ENCODE measurements at places on chromosomes 5 and 9.

GRCh38 chr9:81979196-81979595 is 9.4 kb upstream of the SPATA31D1 start:
- no peak for DNase-seq

DNA sequence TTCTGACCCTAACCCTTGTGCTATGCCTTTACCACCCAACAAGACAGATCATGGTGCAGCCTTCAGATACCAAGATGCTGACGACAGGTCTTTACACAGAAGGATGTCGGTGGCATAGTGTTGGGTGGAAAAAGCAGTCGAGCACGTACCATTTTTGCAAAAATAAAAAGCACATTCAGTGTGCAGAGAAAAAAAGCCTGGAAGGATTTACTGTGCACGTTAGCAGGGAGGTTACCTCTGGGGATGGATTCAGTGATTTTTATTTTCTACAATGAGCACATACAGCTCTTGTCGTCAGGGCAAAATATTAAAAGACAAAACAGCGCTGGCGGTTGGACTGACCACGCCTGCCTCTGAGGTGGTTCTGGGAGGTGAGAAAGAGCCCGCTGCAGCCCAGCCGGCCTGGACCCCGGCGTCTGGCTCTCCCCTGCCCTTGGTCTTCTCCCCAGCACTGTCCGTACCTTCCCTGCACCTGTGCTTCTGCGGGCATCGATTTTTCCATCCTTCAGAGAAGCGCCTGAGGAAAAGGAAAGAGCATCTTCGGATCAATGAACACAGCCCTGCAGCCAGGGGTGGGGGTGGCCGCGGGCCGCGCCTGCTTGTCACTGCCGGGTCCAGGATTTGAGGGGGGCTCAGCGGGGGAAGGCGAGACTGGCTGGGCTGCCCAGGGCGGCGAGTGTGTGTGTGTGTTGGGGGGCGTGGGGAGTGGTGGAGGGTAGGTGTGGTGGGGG is 200.0 kb upstream of the IER5L start:
- DNase-seq, result no peak

DNA sequence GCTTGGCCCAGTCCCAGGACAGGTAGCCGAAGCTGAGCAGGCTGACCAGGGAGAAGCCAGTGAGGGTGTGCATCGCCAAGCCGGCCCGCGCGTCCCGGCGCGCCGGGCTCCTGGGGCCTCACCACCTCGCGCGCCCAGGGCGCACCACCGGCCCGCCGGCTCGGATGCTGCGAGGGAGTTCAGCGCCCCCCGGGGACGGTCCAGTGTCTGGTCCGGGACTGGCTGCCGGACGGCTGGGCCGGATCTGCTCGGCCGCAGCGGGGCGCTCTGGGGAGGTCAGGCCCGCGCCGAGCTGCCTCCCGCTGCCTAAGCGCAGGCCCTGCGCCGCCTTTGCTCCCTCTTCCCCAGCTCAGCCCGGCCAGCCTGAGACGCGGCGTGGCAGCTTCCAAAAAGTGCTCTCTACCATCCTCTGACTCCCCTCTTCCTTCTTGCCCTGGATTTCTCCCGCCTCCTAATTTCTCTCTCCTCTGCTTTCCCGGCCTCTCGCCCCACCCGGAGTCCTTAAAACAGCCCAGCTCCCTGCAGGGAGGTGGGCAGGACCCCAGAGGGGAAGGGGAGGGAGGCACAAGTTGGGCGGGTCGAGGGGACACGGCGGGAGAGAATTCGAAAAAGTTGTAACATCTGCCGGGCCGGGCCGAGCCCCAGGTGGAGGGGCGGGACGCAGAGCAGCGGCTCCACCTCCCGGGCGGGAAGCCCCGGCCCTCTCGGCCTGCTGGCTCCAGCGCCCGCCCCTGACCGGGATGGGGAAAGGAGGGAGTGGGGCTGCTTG is at the start of gene ARSI:
Gene ARSI (minus strand): TSS at position 605 of the 769 bp plus-strand sequence. CDS start 532 bp downstream, at position 73.
- no peak for DNase-seq

DNA sequence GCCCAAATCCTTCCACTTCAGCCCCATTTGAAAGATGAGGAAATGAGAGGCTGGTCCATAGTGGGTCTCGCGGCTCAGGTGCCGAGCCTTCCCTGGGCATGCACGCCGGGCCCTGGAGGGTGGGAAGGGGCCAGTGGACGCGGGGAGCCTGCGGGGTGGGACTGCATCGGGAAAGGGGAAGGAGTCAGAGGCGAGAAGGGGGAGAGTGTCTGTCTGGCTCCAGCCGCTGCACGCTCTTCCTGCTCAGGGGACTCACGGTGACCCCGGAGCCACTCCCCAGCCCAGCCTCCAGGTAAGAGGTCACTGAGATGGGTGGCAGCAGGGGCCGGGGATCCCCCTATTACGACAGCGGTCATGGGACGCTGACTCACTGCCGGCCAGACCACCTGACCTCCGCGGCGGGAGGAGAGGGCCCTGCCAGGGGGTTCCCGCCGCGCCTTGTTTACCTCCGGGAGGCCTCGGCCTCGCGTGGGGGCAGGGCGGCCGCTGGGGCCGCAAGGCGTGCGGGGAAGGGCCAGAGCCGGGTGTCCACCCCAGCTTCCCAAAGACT is 1.9 kb upstream of the SQSTM1 start:
- peak; percentile 79 for DNase-seq

GRCh38 chr9:129919277-129919676 is 84.0 kb downstream of the USP20 start:
- no peak for DNase-seq

- DNase-seq, result no peak
Measured at GRCh38 chr9:105881021-105881420, 186.7 kb downstream of the TMEM38B start.

DNA sequence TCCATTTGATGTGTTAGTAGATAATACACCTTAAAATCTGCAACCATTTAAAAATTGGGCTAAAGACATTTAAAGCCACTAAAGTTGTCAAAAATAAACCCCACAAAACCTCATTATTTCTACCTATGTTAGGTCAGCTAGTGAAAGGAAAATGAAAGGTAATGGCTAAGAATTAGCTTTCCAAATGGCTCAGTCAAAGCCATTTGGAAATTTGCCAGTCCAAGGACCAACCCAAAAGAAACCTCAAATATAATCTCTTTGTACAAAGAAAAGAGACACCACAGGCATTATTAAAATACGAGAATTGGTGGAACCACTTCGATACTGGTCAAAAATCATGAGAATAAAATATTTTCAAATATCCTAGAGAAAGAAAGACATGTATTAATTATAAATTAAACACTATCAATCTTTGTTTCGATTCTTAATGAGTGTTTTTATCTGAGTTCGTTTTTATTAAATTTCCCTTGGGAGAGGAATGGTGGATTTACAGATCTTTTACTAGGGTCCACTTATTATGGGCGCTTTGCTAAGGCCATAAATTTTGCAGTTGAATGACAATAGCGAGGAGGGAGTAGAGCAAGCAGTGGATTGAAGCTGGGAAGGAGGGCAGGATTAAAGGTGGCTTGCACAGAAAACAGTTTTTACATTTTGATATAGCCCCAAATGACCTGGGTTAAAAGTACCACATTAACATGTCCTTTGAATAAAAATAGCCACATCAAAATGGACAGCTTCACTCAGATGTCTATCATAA is 116.8 kb upstream of the SHB start:
- no peak for DNase-seq

DNA sequence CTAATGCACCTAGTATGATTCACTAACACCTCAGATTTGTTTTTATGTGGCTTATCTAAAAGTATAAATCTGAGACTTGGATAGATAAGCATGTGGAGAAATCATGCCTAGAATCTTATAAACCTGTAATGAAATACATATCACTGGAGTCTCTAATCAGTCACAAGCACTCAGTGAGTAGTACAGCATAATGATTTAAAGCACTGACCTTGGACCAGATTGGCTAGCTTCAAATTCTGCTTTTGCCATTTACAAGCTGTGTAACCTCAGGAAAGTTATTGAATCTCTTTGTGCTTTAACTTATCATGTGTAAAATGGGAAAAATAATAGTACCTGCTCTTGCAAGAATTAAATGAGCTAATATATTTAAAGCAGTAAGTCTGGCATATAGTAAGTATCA is 61.2 kb upstream of the ALDH1A1 start:
- DNase-seq, result no peak

GRCh38 chr5:38400365-38400764 is 142.0 kb downstream of the EGFLAM start:
- DNase-seq, result no peak

DNA sequence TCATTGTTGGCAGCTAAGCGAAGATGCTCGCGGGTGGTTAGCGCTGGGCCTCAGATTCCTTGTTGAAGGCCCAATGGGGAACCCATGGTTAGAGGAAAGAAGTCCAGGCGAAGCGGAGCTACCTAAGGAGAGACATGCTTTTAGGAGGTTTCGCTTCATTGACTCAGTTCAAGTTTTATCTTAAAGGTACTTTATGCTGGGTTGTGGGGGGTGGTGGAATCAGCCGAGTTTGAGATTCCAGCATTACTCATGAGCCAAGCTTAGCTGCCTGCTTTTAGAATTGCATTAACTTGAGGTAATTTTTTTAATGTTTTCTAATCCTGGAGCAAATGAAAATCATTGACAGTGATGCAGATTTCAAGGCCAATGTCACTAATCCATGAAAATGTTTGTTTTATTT is 16.1 kb downstream of the MEGF10 start:
- no peak for DNase-seq

- no peak for DNase-seq
Measured at GRCh38 chr5:119250946-119251901, 104.6 kb upstream of the TNFAIP8 start.

- DNase-seq, result no peak
Measured at GRCh38 chr5:92402045-92402444, 1018.9 kb upstream of the ARRDC3 start.

DNA sequence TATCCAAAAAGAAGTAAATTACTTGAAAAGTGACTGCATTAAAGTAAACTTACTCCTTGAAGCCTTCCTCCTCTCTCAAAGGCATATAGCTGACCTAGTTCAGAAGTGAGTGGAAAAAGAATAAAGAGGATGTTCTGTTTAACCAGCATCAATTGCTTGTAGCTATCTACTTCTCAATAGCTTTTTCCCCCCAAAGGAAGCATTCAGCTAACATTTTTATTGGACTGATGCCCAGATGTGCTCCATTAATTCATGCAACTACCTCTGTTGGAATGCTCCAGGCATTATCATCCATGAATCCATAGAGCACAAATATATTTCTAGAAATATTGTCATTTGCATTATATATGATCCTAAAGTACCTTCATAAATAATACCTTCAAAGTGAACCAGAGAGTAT is 132.8 kb downstream of the RASEF start:
- no peak for DNase-seq

DNA sequence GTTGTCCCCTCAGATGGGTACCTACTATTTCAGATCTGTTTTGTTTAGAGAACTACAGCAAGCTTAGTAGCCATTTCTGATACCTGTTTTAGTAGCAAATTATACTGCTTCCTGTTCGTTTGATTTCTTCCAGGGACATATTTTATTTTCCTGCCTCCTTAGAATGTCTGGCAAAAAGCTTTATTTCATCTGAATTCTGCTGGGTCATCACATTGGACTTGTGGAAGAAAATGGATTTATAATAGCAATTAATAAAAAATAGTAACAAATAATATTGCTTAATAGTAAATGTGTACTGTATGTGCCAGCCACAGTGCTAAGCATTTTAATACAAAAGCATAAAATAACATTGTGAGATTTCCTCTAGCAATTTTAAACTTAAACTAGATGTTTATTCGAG is 79.4 kb downstream of the SH3GL2 start:
- DNase-seq, result no peak
